ENCODE measurements at places on chromosomes 12 and 14.
A peak's percentile ranks its signal among the peaks of the same experiment; 100 is the strongest.

- no peak for DNase-seq
Measured at GRCh38 chr12:22578328-22578727, 34.0 kb upstream of the C2CD5 start.

DNA sequence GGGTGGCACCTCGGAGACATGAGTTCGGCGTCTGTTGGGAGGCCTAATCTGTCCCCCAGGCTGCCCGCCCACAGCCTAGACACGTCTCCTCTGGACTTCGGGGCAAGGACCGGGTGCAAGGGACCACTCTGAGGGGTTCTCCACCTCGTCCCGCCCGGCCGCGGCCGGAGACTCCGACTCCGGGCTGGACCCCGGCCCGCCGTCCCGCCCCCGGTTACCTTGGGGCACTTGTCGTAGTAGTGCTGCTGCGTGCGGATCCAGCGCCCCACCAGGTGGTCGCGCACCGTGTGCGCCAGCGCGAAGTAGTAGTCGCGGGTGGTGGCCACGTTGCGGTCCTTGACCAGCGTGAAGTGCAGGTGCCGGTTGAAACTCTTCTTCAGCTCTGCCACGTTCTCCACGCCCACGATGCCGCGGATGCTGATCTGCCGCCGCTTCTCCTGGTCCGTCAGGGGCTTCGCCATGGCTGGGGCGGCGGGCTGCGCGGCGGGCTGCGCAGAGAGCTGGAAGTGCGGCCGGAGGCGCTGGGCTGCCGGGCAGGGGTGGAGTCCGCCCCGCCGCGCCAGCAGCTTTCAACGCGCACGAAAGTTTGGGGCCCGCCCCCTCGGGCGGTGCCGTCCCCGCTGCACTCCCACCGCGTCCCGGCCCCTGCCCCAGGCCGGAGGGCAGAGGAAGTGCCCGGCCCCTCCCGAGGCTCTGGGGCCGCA lies at the start of gene PYGL:
PYGL (minus strand) TSS at position 541 of the 704 bp plus-strand sequence; CDS start at position 461, 80 bp downstream.
- DNase-seq = peak; percentile 7

- no peak for DNase-seq
Measured at GRCh38 chr12:56487448-56488040, 417 bp downstream of the GLS2 start.

DNA sequence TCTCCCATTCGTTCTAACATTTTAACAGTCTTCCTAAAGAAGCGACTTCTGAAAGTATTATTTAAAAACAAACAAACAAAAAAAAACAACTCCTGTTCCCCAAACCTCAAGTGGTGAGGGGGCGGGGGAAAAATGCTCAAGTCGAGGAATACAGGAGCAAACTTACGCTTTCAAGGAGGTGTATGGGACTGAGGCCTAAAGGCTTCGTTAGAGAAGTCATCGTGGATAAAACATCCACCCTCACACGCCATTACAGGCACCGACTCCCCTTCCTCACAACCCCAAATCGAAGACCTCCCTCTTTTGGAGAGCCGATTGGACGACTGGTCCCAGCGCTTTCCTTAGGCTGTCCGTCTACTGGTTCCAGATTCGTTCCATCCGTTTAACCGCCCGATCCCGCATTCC lies 693 bp downstream of the CBX5 start:
- DNase-seq = no peak

DNA sequence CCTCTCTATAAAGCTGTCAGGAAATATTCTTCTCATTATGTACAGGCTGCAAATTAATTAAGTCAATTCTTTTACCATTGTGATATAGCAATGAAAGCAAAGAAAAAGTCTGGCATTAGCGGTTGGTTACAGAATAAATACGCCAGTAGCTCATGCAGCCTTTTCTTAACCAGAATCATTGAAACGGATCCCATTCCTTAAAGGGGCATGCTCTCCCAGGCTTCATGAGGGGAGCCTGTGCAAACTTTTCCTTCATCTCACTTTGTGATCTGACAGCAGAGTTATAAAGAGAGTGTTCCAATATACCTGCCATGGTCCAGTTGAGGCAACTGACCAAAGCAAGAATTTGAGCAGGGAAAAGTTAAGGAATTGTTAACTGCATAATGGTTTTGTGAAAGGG lies 337.7 kb downstream of the EMP1 start:
- DNase-seq = no peak

DNA sequence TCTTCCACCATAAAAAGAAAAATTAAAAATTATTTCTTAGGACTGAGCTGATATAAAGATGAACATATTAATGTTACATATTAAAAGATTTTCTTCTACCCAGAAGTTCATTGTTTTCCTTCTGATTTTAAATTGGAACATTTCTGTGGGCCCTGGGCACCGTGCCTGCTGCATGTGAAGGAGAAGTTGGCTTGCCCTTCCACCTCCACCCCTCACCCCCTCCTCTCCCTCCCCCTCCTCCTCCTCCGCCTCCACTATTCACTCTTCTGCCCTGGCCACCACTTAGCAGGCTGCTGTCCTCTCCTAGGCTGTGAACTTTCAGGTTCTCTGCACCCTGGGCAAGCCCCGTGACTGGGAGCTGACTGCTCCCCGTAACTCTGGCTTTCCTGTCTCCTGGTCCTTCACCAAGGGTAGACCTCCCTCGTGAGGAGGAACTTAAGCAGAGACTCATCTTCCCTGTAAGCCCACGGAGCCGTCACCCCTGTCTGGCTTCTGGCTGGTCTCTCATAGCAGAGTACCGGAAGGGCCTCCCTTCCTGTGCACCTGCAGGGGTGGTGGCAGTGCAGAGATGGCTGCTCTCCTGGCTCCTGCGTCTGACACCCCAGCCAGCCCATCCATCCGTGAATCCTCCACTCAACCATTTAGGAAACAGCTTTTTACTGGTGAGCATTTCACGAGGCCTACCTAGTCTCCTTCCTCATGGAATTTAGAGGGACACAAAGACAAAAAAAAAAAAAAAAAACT lies 12.8 kb downstream of the TUNAR start:
- no peak for DNase-seq

GRCh38 chr12:111166779-111167540 lies 201.9 kb downstream of the PHETA1 start:
- DNase-seq = no peak

DNA sequence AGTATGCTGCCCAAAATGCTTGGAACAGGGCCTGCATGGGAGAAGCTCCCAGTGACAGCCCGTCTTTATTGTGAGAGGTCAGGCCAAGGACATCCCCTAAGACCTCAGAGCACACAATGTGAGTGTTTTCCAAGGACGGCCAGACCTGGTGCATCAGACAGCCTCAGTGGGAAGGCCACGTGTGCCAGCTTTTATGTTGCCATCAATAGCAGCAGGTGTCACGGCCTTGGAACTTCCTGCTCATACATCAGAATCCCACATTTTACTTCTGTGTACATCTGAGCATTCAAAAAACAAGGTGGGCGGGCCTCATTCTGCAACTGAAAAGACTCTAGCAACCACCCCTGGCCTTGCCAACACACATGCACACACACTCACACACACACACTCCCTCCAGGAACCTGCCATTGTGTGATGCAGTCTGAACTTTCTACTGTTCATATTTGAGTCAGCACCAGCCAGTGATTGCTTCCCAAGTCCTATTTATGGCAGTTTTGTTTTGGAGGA lies 753.1 kb upstream of the TBX3 start:
- no peak for DNase-seq

DNA sequence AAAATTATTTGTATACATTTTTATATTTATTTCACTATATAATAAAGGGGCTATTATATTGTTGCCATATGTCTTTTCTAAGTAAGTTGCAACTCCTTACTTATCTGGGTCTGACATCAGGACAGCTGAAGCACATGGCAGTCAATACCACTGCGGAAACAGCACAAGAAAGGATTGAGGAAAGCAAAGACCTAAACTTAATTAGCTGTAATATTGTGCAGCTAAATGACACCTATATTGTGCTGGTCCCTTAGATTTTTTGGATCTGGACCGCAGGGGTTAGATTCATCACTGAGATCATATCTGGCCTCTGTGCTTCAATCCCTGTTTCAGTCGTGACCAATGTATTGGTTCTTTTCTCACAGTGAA lies 359.6 kb upstream of the DIO2 start:
- DNase-seq = no peak

DNA sequence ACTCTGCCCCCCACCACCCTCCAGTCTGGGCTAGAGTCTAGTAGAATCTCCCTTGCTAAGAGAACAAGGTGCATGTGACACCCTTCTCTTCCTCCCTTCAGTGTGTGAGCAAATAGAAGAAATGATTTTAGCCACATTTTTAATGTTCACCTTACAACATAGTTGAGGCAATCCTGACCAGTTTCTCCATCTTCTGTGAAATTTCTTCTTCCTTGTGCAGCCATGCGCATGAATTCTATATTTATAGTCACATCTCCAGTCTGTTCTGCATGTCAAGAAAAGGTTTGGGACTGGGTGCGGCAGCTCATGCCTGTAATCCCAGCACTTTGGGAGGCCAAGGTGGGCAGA lies 9.5 kb upstream of the LTA4H start:
- no peak for DNase-seq

- DNase-seq = no peak
Measured at GRCh38 chr12:131142891-131143657, 189.4 kb downstream of the ADGRD1 start.

DNA sequence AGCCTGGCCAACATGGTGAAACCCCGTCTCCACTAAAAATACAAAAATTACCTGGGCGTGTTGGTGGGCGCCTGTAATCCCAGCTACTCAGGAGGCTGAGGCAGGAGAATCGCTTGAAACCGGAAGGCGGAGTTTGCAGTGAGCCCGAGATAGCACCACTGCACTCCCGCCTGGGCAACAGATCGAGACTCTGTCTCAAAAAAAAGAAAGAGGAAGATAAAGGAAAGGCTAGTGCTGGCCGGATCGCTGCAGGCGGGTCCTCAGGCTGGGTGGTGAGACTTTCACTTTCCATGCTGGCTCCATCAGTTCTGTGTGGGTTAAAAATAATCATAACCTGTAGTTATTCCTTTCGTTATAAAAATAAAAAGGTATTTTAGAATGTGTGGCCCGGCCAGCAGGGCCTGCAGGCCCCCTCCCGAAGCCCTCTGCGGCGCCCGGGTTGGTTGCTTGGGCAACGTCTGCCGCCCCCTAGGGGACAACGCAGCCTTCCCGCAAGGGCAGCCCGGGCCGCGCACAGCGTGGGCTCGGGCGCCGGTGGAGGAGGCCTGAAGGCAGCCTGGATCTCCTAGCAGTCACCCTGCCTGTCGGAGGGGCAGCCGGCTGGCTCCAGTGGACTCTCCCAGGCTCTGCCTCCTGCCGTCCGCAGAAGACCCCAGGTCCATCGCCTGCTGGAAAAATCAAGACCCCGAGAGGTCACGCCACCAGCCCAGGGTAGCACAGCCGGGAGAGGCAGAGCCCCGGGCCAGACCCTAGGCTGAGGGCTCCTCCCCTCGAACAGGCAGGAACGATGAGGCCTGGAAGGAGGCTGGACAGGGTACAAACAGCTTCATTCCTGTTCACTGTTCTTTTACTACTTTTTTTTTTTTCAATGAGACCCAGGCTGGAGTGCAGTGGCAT lies 5.0 kb upstream of the SLC25A47 start:
- peak; percentile 66 for DNase-seq

- no peak for DNase-seq
Measured at GRCh38 chr12:106021516-106021915, 117.2 kb downstream of the NUAK1 start.

DNA sequence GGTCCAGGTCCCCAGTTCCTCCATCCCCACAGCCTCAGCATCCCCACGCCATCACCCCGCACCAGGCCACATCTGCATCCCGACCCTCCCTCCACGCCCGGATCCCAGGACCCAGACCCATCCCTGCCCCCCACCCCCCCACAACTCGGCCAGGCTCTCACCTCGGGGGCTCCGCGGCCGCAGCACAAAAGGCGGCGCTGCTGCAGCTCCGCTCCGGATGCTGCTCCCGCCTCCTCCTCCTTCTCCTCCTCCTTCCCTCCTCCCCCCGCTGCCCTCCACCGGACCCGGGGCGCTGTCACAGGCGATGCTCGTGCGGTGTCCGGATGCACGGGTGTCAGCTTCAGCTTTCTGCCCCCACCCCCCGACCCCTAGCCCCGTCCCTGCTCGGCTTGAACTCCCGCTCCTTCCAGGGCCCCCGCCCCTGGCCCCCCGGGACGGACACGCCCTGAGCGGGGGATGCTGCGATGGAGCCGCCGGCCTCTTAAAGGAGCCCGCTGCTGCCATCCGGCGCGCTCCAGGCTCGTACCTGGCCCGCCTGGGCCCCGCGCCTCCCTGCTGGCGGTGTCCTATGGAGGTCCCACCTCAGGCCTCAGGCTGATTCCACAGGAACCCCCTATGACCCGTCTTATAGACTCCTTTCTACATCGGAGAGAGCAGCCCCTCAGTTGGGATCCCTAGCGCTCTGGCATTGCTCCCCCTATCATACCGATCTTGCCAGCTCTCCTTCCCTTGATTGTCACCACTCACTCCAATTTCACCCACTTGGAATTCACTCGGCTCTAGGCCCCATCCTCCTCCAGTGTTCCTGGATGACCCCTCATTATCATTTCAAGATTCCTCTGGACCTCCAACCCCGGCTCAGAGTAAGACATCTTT lies at the start of gene MAP3K12:
MAP3K12 (minus strand) TSS at position 193 of the 876 bp plus-strand sequence. CDS start 12,067 bp downstream, outside the sequence.
- peak; percentile 50 for DNase-seq

GRCh38 chr14:34165847-34166350 lies 215.0 kb upstream of the EGLN3 start:
- no peak for DNase-seq

DNA sequence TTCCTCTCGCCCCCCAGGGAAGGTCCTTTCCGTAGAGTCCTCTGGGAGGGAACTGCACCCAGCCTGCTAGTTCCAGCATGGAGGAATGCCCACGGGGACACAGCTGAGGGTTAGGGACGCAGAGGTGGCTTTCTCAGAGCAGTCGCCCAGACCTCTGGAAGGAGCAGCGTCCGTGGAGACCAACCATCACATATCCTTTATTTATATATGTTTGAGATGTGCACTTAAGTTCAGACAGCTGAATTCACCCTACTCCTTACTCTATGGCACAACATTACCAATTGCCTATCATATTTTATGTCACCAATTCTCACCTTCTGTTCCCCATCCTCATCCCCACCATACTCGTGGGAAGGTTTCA lies 305.6 kb upstream of the DIO3 start:
- DNase-seq = no peak

DNA sequence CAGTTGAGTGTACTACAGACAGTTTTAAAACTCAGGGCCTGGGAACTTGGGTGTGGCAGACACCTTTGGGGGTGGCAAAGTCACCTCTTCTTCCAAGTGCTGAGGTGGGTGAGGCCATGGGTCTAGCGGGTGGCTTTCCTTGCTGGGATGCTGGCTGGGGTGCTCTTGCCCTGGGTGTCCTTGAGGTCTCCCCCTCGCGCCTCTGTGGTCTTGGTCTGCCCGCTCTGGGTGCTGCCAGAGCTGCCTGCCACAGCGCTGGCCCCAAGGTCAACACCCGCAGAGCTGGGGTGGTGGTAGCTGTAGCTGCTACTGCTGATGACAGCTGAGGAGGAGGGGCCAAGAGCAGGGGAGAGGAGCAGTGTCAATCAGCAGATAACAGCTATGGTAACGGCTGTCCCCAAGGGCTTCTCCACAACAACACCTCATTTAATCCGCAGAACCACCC lies 6.8 kb downstream of the KRT74 start:
- DNase-seq = no peak

All from activated CD4-positive, alpha-beta T cell treated with anti-CD3 and anti-CD28 coated beads for 4 hours (primary cell).